Fibroblast of the aortic adventitia (primary cell): ENCODE measurements at places on chromosomes 3 and 15. TPM values are rescaled to one million over a fixed set of nuclear protein-coding genes. Genes with fewer than 3 reads are reported as not detected.

The GMNC gene
- 0.09 TPM in 1 of 2 replicates, not detected in the other for total RNA-seq

The ALPK3 gene
- total RNA-seq: 0.18 and 0.65 TPM in 2 replicates

The IL12A gene
- 1.1 and 1.2 TPM in 2 replicates for total RNA-seq

The MNS1 gene
- 3.8 and 7.0 TPM in 2 replicates for total RNA-seq

The SLC51A gene
- total RNA-seq: not detected in 2 replicates

The KLHL18 gene
- total RNA-seq: 8.5 and 12.9 TPM in 2 replicates

The SH2D7 gene
- not detected in 2 replicates for total RNA-seq

The OR5K2 gene
- total RNA-seq: not detected in 2 replicates

The GPR27 gene
- 0.25 TPM in 1 of 2 replicates, not detected in the other for total RNA-seq

The ZNF770 gene
- 27.4 and 36.8 TPM in 2 replicates for total RNA-seq

The RPL15 gene
- 529 and 2,953 TPM in 2 replicates for total RNA-seq

The GOLGA8O gene
- 0.09 and 0.33 TPM in 2 replicates for total RNA-seq

The KLF15 gene
- 1.5 and 3.2 TPM in 2 replicates for total RNA-seq

The SEMA3G gene
- 0.49 TPM in 1 of 2 replicates, not detected in the other for total RNA-seq

The FANCD2 gene
- 2.2 and 26.8 TPM in 2 replicates for total RNA-seq

The LRRN1 gene
- 1.7 TPM in 1 of 2 replicates, not detected in the other for total RNA-seq

The P3H2 gene
- total RNA-seq: 4.0 and 15.6 TPM in 2 replicates

The LRRC31 gene
- not detected in 2 replicates for total RNA-seq

The KIF15 gene
- total RNA-seq: 0.98 and 17.1 TPM in 2 replicates

The SLC9C1 gene
- total RNA-seq: 0.33 and 0.45 TPM in 2 replicates

The CGNL1 gene
- total RNA-seq: 0.90 and 11.0 TPM in 2 replicates

The GOLGA8Q gene
- total RNA-seq: 1.1 TPM in 1 of 2 replicates, not detected in the other

The ALG1L2 gene
- total RNA-seq: 0.54 TPM in 1 of 2 replicates, not detected in the other

The MELTF gene
- 5.6 and 20.8 TPM in 2 replicates for total RNA-seq

The ALDH1A3 gene
- total RNA-seq: 189 and 197 TPM in 2 replicates

The FAM81A gene
- total RNA-seq: 0.81 and 2.6 TPM in 2 replicates

The DOCK3 gene
- total RNA-seq: 0.36 and 0.41 TPM in 2 replicates

The INSYN1 gene
- total RNA-seq: 1.2 and 5.5 TPM in 2 replicates

The LRTM1 gene
- not detected in 2 replicates for total RNA-seq

The TMEM207 gene
- not detected in 2 replicates for total RNA-seq

The HRG gene
- total RNA-seq: not detected in 2 replicates

The MAP6D1 gene
- 1.4 and 6.0 TPM in 2 replicates for total RNA-seq

The ITIH1 gene
- total RNA-seq: 1.3 TPM in 1 of 2 replicates, not detected in the other

The GOLGA6L7 gene
- not detected in 2 replicates for total RNA-seq

The SCG3 gene
- not detected in 2 replicates for total RNA-seq

The IFT122 gene
- 21.4 and 38.0 TPM in 2 replicates for total RNA-seq

The FAM162A gene
- total RNA-seq: 16.7 and 25.1 TPM in 2 replicates

The PPM1M gene
- total RNA-seq: 27.4 and 42.4 TPM in 2 replicates

The KCNMB3 gene
- 0.08 and 2.2 TPM in 2 replicates for total RNA-seq

The TMEM266 gene
- total RNA-seq: 0.09 TPM in 1 of 2 replicates, not detected in the other

The RAB6B gene
- total RNA-seq: 0.36 and 0.49 TPM in 2 replicates

The GLCE gene
- 8.3 and 24.4 TPM in 2 replicates for total RNA-seq
